Articular chondrocyte of knee joint (primary cell): ENCODE measurements at places on chromosomes 5 and 9. TPM values are rescaled to one million over a fixed set of nuclear protein-coding genes. Genes with fewer than 3 reads are reported as not detected.

ANKRD31 gene
- 0.13 and 0.65 TPM in 2 replicates for total RNA-seq

IFNB1 gene
- total RNA-seq = not detected in 2 replicates

DCP2 gene
- total RNA-seq = 32.0 and 36.5 TPM in 2 replicates

APC gene
- 66.9 and 74.6 TPM in 2 replicates for total RNA-seq

PDGFRB gene
- total RNA-seq = 111 and 137 TPM in 2 replicates

PCDH12 gene
- total RNA-seq = 1.0 and 2.8 TPM in 2 replicates
